CD4-positive, alpha-beta T cell treated with Interleukin-17A for 4 hours (primary cell): ENCODE measurements at places on chromosomes 4 and X.
A peak's percentile ranks its signal among the peaks of the same experiment; 100 is the strongest.

DNA sequence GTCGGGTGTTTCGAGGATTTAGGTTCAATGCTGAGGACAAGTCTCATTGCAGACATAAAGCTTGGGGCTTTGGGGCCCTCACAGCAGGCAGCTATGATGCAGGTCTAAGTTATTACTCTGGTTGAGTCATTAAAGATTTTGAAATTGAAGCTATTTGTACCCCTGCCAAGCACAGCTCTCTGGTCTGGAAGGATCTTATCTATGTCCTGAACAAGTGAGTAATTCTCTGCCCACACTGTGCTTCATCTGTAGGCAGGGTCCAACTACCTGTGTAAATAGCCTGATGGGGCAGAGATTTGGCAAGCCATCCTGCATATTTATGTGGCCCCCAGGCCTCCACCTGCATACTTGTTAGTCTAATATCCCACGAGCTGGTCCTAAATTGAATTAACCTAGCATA lies 41.4 kb upstream of the MAGEA4 start:
- no peak for DNase-seq

DNA sequence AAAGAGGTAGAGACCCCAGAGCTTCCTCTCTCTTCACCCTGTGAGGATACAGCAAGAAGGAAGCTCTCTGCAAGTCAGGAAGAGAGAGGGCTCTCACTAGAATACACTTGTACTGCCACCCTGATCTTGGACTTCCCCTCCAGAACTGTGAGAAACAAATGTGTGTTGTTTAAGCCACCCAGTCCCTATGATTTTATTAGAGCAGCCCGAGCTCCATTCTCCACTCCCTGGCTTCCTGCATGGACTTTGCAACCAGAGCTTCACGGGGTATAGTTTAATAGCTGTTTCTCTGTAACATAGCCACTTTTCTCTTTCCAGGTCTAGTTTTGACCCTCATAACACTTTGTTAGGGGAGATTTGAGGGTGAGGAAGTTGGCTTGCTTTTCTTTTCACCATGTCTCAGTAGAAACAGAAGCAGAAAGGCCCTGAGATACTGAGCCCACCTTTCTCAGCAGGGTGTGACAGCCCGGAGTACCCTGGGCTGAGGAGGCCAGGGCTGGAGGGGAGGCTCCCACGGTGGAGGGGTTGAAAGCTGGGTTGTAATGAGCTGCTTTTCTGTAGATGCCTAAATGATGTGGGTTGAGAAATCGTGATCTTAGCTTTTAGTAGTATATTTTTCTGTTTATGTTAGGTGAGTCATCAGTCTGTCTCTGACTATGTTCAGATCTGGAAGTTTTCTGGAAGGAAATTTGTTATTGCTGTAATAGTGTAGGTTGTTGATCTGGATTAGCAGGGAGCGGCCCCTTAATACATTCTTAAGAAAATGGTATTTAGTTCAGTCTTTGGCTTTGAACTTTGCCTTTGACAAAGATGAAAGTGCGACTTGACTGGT lies 118.6 kb downstream of the PTTG2 start:
- DNase-seq: no peak

DNA sequence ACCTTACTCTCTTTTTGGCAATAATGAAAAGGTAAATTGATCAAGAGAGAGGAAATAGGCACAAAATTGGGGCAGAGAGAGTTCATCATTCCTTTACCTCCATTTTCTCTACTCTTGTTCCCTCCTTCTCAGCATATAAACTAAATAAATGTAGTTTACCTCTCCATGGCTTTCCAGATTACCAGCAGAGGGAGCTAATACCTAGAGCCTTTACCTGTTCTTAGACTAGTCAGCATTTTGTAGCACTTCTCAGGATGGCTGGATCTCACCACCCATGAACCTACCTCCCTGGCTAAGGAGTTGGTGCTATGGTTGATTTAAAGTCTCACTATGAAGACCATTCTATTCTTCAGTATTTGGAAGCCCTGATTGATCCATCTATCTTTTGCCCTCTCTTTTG lies 15.7 kb downstream of the OFD1 start:
- DNase-seq: peak; percentile 15

- DNase-seq: no peak
Measured at GRCh38 chr4:7806338-7807090, 133.1 kb downstream of the AFAP1 start.
